ENCODE measurements at places on chromosomes 1 and 21.

- no peak for DNase-seq
Observed at GRCh38 chr1:237759377-237759776, 131.3 kb downstream of the ZP4 start.

DNA sequence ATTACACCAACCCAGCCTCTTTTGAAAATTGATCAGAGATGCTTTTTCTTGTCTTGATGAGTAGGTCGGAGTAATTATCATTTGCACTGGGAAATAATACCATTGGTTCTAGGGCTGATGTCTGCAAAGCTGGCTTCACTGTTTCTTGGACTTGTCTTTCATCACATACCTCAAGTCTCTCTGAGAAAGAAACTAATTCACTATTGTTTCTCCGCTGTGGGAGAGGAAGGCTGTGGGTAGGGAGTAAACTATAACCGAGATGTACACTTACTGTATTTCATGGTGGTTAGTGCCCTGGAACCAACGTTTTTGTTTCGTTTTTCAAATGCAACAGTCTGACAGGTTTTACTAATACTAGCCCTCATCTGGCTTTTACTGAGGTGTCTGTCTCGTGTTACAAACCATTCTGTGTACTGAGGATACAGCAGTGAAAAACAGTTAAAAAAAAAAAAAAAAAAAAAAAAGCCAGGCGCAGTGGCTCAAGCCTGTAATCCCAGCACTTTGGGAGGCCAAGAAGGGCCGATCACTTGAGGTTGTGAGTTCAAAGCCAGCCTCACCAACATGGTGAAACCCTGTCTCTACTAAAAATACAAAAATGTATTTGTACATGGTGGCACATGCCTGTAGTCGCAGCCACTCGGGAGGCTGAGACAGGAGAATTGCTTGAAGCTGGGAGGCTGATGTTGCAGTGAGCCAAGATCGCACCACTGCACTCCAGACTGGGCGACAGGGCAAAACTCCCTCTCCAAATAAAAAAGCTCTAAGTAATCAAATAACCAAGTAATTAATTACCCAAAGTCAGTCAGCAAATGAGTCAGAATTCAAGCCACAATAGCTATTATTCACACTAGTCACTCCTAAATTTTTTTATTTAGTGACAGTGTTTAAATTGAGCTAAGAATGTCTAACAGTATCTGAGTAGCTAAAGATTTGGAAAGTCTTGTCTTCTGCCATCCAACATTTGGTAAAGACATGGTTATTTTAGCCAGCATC, 23.3 kb downstream of the TOMM20 start:
- DNase-seq = no peak

GRCh38 chr1:205451202-205451601, 4.6 kb downstream of the BLACAT1 start:
- no peak for DNase-seq

- no peak for DNase-seq
Observed at GRCh38 chr21:35256468-35256988, 207.4 kb upstream of the RUNX1 start.
